ENCODE measurements at places on chromosomes 1 and 21.

DNA sequence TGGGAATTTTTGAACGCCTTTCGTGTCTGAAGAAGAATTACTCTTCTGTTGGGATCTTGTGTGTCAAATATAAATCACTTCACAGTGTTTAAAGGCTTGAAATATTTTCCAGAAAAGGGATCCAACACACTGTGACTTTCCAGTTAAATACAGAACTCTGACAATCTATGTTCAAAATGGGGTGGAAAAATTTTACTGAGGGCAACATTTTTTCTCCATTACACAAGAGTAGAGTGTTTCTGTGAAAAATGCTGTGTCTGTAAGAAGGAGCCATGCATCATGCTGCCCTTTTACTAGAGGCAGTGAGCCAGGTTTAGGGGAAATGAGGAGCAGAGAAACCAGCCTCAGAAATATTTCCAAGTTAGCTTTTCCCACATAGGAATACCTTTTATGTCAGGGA, 86.5 kb downstream of the VPS13D start:
- DNase-seq = no peak

DNA sequence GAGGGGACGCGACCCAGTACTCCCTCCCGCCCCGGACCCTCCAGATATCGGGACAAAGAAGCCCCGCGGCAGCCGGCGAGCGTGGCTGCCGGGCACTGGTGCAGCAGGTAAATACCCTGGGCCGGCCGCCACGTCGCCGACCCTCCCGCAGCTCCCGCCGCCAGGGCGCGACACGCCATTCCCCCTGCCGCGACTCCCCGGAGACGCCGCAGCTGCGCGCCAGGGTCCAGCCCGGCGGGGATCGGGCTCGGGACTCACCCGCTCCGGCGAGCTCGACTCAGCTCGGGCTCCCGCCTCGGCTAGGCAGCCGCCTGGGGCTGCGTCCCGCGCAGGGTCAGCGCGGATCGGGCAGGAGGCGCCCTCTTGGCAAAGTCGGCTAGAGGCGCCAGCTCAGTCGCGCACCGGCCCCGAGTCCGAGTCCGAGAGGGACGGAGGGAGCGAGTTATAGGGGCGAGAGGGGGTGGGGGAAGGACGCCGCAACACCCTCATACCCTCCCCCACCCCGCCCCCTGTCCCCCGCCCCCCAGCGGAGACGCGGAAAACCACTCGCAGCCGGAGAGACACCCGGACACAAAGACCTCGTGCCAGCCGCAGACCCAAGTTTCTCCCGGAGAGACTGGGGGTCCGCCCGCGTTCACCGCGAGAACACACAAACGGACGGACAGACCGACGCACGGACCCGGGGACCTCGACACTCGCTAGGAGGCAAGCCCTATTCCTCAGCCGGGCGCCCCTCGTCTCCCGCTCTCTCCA, 985 bp downstream of the SYT6 start:
- peak; percentile 3 for DNase-seq

- DNase-seq = peak; percentile 85
These were observed 29.2 kb downstream of the CASZ1 start for GRCh38 chr1:10767282-10767681.

DNA sequence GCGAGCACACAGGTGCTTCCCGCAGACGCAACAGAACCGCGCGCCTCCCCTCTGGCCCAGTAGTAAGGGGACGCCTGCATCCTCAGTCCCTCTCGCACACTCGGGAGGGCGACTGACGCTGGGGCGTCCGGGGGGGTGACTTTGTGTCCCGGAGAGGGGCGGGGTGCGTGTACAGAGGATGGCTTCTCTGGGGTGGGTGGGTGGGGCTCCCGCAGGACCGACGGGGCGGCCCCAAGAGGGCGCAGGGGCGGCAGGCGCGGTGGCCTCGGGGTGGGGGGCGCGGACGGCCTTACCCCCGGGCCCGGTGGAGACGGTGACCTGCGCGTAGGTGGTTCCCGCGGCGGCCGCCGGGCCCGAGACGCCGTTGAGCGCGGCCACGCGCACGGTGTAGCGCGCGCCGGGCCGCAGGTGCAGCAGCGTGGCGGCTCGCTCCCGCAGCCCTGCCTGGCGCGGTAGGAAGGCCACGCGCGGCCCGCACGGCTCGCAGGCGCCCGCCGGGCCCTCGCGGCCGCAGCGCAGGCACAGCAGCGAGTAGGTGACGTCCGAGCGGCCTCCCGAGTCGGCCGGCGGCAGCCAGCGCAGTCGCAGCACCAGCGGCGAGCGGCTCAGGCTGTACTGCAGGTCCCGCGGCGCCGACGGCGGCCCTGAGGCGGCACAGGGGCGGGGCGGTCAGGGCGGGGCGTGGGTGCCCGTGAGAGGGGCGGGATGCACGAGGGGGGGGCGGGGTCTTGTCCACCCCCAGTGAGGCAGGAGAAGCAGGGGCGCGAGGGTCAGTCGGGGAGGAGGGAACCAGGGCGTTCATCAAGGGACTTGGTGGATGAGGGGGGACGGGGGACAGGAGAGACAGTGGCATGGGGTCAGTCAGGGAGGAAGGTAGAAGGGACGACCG, 12.1 kb downstream of the EPHA10 start:
- peak; percentile 99 for DNase-seq

- no peak for DNase-seq
These were observed 60.5 kb downstream of the SPATA46 start for GRCh38 chr1:162316187-162316586.

DNA sequence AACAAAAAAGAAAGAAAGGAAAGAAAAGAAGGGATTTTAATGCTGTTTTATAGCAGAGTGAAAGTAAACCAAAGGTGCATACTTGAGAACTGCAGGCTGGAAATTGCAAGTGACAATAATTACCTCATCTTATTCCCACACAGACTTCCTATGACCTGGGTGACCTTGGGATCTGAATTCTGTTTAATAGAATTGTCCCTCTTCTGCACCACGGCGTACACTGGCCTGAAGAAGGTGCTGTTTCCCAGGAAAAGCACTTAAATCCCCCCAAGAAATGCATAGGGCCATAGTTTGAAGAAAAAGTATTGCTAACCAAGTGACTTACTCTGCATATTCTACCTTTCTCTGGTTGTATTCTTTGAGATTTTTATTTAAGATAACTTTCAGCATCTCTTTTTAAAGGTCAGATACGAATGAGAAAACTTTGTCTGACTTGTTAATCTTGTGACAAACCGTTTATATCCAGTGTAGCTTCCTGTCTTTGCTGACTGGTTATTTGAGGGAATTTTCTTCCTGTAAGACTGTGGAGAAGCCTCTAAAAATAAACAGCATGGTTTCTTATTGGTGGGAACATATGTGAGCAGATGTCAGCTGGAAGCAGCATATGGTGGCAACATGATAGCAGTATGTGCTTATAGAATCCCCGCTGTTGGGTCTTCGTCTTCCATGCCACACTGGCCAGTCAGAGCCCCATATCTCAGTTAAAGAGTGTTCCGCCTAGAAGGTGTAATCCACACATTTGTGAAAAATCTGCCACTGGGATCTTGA, 16.3 kb downstream of the TGFB2 start:
- DNase-seq = peak; percentile 34

DNA sequence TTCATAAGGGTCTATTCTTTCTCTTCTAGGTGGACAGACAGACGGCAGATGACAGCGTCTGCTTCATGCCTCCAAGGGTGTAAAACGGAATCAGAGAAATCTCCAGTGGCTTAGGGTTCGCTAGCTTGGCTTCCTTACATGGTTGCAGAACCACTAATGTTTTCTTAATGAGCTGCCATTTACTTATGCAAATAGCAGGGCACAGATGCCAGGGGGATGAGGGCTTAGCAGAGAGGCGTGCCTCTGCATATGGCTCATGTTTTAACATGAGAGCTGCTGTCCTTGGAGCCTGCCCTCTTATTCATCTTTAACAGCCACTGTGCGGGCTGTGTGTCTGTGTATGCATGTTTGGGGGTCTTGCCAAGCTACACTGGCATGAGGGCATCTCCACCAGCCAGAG, 119.6 kb downstream of the IER5 start:
- no peak for DNase-seq

- DNase-seq = peak; percentile 76
These were observed 8.3 kb downstream of the RHOC start for GRCh38 chr1:112698366-112699310.

GRCh38 chr1:7454052-7454815, 316.9 kb upstream of the VAMP3 start:
- peak; percentile 46 for DNase-seq

DNA sequence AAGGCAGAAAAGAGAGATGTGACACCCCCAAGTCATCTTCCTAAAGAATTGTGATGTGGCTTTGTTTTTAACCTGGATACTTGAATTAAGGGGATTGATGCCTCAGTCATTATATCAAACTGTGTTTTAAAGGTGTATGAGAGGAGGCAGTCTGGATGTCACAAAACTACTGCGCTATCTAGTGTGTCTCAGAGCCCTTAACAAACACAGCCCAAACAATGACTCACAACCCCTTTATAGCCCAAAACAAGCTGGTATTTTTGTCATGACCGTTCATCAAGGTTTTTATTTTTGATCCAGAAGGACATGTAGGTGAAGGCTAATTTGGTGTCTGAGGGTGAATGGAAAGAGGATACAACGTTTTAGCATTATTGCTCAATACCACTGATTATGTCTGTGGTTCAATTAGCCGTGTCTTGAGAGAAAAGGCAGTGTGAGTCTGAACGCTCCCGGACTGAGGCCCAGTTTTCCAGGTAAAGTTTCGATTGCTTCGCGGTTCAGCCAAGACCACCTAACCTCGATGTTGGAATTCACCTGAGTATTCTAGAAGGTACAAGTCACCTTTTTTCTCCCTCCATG, 71.6 kb downstream of the SGIP1 start:
- no peak for DNase-seq

DNA sequence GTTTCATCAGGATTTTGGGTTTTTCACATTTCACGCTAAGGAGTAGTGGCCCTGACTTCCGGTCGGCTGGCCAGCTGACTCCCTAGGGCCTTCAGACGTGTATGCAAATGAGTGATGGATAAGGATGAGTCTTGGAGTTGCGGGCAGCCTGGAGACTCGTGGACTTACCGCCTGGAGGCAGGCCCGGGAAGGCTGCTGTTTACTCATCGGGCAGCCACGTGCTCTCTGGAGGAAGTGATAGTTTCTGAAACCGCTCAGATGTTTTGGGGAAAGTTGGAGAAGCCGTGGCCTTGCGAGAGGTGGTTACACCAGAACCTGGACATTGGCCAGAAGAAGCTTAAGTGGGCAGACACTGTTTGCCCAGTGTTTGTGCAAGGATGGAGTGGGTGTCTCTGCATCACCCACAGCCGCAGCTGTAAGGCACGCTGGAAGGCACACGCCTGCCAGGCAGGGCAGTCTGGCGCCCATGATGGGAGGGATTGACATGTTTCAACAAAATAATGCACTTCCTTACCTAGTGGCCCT, 23.1 kb upstream of the TNFRSF1B start:
- DNase-seq = peak; percentile 33

GRCh38 chr1:152997901-152998300, 3.6 kb upstream of the SPRR3 start:
- no peak for DNase-seq

DNA sequence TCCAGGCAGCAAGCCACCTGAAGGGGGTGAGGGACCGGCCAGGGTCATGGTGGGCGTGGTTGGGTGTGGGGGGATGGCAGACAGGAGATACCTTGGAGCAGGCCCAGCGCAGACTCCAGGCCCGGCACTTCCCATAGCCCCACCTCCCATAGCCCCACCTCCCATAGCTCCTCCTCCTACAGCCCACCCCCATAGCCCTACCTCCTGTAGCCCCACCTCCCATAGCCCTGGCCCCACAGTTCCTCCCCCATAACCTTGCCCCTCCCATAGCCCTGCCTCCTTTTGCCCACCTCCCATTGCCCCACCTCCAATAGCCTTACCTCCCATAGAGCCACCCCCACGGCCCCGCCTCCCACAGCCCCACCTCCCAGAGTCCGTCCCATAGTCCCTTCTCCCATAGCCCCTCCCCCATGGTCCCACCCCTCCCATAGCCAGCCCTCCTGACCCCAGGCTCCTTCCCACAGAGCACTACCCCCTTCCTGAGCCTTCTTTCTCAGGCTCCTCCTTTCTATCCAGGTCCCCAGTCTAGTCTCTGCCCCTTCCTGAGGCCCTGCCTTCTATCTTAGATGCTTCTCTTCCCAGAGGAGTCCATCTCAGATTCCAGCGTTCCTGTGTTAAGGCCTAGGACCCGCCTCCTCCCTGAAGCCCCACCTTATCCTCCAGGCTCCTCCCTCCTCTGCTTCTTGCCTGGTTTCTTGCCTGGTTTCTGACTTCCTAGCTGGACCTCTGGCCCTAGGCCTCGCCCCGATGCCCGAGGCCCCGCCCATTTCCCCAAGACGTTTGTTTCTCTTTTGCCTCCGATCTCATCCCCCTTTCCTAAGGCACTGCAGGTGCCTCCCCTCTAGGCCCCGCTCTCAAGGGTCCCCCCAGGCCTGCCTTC, 46.8 kb downstream of the PTPRU start:
- DNase-seq = no peak

DNA sequence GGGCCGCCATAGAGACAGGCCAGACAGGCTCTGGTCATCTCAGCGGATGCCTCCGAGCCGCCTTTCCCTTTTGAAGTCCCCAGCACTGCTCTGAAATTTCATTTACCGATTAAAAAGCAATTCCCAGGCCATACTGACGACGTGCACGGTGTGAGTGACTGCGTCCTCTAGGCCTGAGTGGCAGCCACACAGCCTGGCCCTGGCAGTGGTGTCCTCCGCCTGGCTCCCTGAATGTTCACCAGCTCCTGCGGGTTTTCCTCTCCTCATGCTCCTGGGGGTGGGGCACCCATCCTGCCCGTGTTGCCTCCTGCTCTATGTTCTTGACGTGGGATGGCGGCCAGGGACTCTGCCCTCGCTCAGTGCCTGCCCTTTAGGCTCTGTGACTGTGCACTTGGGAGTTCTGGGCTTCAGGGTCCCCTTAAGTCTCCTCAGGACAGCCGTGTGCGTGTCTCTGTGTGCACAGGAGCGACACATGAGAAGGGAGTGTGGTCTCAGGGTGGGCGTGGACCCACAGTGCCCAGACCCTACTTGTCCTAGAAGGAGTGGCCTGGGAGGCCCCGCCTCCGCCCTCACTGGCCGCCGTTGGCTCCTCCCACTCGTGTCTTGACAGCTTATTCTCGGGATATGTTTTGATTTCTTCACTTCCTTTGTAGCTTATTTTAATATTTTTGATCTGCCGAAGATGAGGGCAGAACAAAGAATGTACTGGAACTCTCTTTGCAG, 3.6 kb downstream of the SKI start:
- no peak for DNase-seq

- DNase-seq = no peak
These were observed 27.2 kb upstream of the ENO1 start for GRCh38 chr1:8905582-8906191.

DNA sequence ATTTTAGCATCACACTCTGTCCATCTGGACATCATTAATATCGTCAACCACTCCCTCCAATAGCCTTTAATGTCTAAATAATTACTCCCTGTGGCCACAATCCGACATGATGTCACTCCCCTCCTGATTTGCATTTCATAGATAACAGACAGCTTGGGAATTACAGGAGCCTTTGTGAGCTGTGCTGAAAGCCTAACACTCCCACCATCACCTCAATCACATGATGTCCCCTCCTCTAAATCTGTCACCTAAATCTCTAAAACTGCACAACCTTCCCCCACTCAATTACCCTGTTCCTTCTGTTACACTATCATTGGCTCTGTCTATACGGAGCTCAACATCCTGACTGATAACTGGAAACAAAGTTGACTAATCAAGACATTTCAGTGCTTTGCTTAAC, 14.3 kb downstream of the NHLH2 start:
- no peak for DNase-seq
